ENCODE measurements at places on chromosomes 2 and 18.

DNA sequence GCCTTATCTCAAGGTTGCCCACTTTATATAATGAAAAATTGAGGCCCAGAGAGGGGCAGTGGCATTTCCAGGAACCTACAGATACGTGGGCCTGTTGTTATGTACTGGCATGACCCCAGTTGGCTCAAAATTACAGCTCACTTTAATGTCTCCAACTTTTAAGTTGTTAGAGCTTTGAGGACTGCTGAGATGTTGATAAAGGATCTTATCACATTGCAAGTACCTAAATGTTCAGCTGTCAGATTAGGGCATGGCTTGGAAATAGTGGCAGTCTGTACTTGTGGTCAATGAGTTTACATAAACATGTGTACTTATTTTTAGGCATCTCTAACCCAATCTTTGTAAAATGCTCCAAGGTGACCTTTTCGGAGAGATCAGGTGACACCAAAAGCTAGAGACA, 14.6 kb downstream of the SLC4A5 start:
- DNase-seq: no peak

DNA sequence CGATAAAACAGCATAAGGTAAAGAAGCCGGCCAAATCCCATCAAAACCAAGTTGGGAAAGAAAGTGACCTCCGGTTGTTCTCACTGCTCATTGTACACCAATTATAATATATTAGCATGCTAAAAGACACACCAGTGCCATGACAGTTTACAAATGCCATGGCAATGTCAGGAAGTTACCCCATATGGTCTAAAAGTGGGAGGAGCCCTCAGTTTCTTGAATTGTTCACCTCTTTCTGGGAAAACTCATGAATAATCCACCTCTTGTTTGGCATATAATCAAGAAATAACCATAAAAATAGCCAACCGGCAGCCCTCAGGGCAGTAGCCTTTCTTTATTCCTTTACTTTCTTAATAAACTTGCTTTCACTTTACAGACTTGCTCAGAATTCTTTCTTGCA, 544.9 kb upstream of the SETBP1 start:
- DNase-seq: no peak

GRCh38 chr18:52435301-52435700, 95.3 kb downstream of the DCC start:
- no peak for DNase-seq

DNA sequence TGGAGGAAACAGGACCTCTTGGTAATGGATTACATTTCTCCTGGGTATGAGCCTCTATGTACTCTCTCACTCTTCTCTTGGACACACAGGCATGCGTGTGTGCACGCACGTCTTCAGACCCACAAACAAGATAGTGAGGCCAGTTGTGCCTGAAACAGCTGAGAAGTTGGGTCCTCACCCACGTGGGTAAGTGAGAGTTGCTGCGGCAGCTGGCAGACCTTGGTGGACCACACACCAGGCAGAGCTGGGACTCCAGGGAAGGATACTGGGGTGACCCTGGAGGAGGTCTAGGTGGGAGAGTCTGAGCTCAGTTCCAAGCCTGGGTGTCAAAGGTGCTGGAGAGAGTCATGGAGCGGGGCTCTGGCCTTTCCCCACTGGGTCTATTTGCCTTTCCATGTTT, 194.3 kb downstream of the HAUS1 start:
- DNase-seq: no peak

- no peak for DNase-seq
These were observed 12.2 kb upstream of the YPEL5 start for GRCh38 chr2:30134582-30134981.

DNA sequence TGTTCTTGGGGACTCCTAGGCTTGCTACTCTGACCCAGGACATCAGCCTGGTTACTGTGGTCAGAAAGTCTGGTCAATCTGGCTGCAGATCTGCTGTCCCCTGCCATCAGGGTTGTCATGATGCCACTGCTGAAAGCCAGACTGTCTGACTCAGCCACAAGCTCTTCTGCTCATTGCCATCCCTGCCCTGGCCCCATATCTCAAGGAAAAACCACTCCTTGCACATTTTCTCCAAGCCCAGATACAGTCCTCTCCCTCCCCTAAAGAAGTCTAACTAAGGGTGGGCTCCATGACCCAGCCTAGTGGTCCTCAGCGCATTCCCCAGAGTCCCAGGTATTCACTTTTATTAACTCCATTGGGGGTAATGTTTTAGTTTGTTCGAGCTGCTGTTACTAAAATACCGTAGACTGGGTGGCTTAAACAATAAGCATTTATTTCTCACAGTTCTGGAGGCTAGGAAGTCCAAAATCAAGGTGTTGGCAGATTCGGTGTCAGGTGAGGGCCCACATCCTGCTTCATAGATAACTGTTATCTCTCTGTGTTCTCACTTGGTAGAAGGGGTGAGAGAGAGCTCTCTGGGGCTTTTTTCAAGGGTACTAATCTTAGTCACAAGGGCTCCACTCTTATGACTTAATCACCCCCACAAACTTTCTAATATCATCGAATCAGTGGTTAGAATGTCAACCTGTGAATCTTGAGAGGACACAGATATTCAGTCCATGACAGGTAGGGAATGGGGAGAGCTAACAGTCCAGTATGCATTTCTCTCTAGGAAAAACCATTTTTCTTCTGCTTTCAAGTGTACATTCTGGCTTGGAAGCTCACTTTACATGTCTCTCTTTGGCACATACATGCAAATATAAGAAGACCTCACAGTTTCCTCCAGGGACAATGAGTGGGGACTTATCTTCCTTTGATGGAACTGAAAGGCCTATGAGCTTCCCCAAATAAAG, 94.8 kb upstream of the CXCR4 start:
- no peak for DNase-seq

GRCh38 chr2:58638256-58638805, 397.2 kb upstream of the FANCL start:
- DNase-seq: no peak
